ENCODE measurements at places on chromosomes 13 and 19. TPM values are rescaled to one million over a fixed set of nuclear protein-coding genes. Genes with fewer than 3 reads are reported as not detected.
A peak's percentile ranks its signal among the peaks of the same experiment; 100 is the strongest.

Gene PSG6
- total RNA-seq = not detected

Gene LRRC4B
- total RNA-seq = not detected

GRCh38 chr19:6590258-6590826 lies 608 bp downstream of the CD70 start:
- DNase-seq = peak; percentile 45
- H3K27ac ChIP-seq = peak overlapping the region; percentile 82
- H3K36me3 ChIP-seq = peaks cover 15% of the 10 kb centered on the region
- peaks cover 68% of the 10 kb centered on the region for H3K4me1 ChIP-seq

GRCh38 chr19:3556978-3557460 lies 367 bp downstream of the MFSD12 start:
- H3K4me3 ChIP-seq = peak overlapping the region; percentile 89
- peak; percentile 57 for DNase-seq
- H3K4me1 ChIP-seq = peaks cover 60% of the 10 kb centered on the region
- no peaks in the 10 kb centered on the region for H3K27me3 ChIP-seq
- peaks cover 6% of the 10 kb centered on the region for H3K36me3 ChIP-seq

DNA sequence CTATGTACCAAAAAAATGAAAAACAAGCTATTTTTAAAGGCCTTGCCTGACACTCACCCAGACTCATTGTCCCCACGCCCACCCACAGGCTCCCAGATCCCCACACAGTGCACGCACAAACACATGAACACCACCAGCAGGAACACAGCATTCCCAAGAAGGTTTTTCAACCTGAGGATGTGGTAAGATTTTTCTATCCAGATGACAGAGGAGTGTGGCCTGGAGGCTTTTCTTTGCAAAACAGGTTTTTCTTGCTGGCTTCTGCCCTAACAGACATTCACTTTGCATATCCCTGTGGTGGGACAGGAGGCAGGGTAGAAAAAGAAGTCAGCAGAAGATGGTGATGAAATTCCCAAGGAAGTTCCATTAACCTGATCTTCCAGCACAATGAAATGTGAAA lies 97.8 kb downstream of the KLF12 start:
- H3K27me3 ChIP-seq = no peaks in the 10 kb centered on the region
- H3K27ac ChIP-seq = no peak overlapping the region
- peaks cover 51% of the 10 kb centered on the region for H3K4me1 ChIP-seq
- H3K36me3 ChIP-seq = peaks cover 5% of the 10 kb centered on the region

GRCh38 chr13:25980255-25980654 lies 71.6 kb downstream of the SHISA2 start:
- no peak overlapping the region for H3K4me3 ChIP-seq
- DNase-seq = no peak
- H3K27ac ChIP-seq = no peak overlapping the region
- H3K36me3 ChIP-seq = no peaks in the 10 kb centered on the region
- peaks cover 13% of the 10 kb centered on the region for H3K27me3 ChIP-seq
- H3K4me1 ChIP-seq = peaks cover 2% of the 10 kb centered on the region

GRCh38 chr19:51726049-51726448 lies 2.3 kb upstream of the HAS1 start:
- DNase-seq = no peak
- H3K27ac ChIP-seq = no peak overlapping the region
- no peaks in the 10 kb centered on the region for H3K36me3 ChIP-seq
- peaks cover 36% of the 10 kb centered on the region for H3K27me3 ChIP-seq
- peaks cover 5% of the 10 kb centered on the region for H3K4me1 ChIP-seq

- H3K27me3 ChIP-seq = peaks cover 25% of the 10 kb centered on the region
- H3K27ac ChIP-seq = no peak within 1 kb of the TSS
- H3K4me3 ChIP-seq = peak within 1 kb of the TSS; percentile 54
Observed at GRCh38 chr19:58033741-58034476, at the start of gene ZSCAN1. ZSCAN1 (plus strand) TSS chr19:58034025; CDS start chr19:58037837, 3,812 bp downstream.

GRCh38 chr13:50140153-50140552 lies 124.9 kb downstream of the KCNRG start:
- no peak for DNase-seq
- H3K27me3 ChIP-seq = peaks cover 3% of the 10 kb centered on the region
- H3K4me1 ChIP-seq = peaks cover 15% of the 10 kb centered on the region
- no peak overlapping the region for H3K4me3 ChIP-seq
- H3K36me3 ChIP-seq = no peaks in the 10 kb centered on the region

GRCh38 chr13:59829690-59830089 lies 334.0 kb downstream of the DIAPH3 start:
- H3K27me3 ChIP-seq = no peaks in the 10 kb centered on the region
- no peaks in the 10 kb centered on the region for H3K36me3 ChIP-seq
- H3K27ac ChIP-seq = no peak overlapping the region
- no peak overlapping the region for H3K4me3 ChIP-seq
- H3K4me1 ChIP-seq = no peaks in the 10 kb centered on the region

DNA sequence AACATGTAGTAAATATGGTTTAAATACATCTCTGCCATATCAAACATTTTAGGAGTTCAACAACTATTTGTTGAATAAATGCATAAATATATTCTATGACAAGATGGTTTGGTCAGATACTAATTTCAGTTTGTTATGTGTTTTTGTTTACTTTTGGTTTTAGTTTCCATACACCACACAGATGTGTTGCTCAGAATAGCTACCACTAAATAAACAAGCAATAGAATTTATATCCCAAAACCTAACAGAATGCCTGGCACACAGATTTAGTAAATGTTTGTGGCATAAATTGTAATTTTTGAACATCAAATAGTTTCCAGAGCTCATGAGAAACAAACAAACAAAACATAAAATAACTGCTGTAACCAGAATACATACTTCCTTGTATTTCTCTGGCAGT lies 126.8 kb upstream of the ATXN8OS start:
- no peak overlapping the region for H3K27ac ChIP-seq
- DNase-seq = no peak
- H3K27me3 ChIP-seq = no peaks in the 10 kb centered on the region
- H3K36me3 ChIP-seq = no peaks in the 10 kb centered on the region
- H3K4me3 ChIP-seq = no peak overlapping the region

DNA sequence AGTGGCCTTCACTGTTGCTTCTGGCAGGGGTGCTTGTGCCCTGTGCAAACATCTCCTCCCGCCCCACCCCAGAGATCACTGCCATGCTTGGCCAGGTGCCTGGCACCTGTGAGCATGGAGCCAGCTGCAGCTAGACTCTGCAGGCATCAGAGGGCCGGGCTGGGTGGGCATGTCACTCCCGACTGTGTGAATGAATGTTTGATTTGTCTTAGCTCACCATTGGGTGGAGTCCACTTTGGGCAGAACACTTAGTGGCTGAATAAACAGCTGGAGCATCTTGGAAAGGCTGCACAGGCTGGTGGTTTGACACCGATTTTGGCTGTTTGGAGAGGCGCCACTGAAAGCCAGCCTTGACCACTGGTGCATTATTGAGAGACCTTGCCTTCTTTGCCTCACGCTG lies 267.3 kb downstream of the DLEU7 start:
- H3K27me3 ChIP-seq = no peaks in the 10 kb centered on the region
- H3K36me3 ChIP-seq = no peaks in the 10 kb centered on the region
- DNase-seq = no peak
- peaks cover 17% of the 10 kb centered on the region for H3K4me1 ChIP-seq

GRCh38 chr13:25738342-25739196 lies 313.2 kb downstream of the SHISA2 start:
- H3K4me1 ChIP-seq = no peaks in the 10 kb centered on the region
- no peaks in the 10 kb centered on the region for H3K27me3 ChIP-seq
- H3K4me3 ChIP-seq = no peak overlapping the region
- no peak overlapping the region for H3K27ac ChIP-seq
- no peaks in the 10 kb centered on the region for H3K36me3 ChIP-seq
- no peak for DNase-seq

- DNase-seq = no peak
- peaks cover 2% of the 10 kb centered on the region for H3K27me3 ChIP-seq
Observed at GRCh38 chr19:53818756-53819155, 5.4 kb downstream of the NLRP12 start.

- H3K36me3 ChIP-seq = no peaks in the 10 kb centered on the region
- H3K27ac ChIP-seq = no peak overlapping the region
- no peak for DNase-seq
- H3K27me3 ChIP-seq = no peaks in the 10 kb centered on the region
Observed at GRCh38 chr13:73607489-73608156, 526.6 kb downstream of the KLF12 start.

Data from activated B cell treated with CpG ODN at 0.5 μM for 24 hours (primary cell).